ENCODE measurements at places on chromosomes 16 and 17.

DNA sequence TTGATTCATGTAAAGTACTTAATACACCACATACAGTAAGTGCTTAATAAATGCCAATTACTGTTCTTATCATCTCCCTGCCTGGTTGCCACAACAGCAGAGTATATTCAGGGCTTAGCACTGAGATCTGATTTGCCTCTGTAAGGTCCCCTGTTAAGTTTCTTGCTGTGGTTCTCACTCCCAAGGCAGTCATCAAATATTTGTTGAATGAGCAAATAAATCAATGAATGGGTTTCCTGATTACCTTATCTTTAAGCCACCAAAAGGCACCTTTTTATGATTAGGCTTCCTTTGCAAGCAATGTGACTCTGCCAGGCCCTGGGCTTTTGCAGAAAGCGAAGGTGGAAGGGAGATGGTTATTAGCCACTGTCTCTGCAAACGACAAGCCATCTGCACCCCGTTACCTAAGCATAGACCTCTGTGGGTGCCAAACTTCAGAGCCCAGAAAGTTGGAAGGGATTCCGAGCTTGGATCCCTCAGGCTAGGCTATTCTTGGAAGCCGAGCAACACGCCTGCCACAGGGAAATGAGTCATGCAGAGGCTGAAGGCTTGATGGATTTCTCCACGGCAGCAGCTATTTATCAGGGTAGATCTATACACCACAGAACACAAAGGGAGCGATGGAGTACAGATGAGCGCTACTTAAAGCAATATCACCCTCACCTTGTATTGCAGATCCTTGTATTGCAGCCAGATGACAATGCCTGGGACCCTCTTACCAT is 102.0 kb downstream of the GRIN2A start:
- DNase-seq: peak; percentile 76

DNA sequence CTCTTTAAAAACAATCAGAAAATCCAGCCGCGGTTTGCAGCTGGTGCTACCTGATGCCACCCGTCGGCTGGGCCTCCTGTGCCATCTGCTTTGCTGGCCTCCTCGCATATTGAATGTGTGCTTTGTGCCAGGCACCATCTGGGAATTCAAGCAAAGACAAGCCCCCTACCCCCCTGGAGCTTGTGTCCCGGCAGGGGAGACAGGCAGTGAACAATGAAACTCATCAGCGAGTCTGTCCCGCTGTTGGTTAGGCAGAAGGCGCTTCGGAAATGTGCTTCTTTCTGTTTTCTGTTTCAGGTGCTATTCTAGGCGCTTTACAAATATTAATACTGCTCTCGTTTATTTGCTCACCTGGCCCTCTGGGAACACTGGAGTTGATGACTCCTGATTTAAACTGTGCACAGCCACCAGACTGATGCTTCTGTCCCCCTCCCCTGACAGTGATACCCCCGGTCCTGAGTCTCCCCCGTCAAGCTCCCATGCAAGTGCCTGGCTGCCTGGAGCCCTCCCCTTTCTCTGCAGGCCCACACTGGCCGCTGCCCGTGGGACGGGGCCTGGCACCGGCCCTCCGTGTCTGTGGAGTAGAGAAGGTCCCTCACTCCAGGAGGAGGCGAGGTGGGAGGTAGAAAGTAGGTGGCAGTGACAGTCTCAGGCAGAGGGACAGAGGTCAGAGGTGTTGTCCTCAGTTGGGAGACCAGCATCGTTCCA is 126.1 kb upstream of the PLCG2 start:
- no peak for DNase-seq

- no peak for DNase-seq
Observed at GRCh38 chr17:3750926-3751325, 27.2 kb downstream of the HASPIN start.

DNA sequence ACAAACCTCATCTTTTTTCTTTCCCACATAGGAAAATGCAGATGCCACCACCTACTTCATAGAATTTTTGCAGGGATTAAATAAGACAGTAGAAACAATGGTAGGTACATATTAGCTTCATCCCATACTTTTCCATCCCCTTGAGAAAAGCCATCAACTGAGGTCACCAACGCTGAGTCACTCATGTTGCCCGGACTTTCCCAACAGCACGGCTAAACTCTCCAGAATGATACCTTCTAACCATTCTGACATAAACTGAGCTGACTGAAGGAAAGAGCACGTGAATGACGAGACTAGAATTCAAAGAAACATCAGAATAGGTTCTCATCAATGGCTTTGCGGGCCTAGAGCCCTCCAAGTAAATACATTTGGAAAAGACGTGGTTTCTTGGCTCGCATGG is 146.0 kb upstream of the RCVRN start:
- DNase-seq: no peak

DNA sequence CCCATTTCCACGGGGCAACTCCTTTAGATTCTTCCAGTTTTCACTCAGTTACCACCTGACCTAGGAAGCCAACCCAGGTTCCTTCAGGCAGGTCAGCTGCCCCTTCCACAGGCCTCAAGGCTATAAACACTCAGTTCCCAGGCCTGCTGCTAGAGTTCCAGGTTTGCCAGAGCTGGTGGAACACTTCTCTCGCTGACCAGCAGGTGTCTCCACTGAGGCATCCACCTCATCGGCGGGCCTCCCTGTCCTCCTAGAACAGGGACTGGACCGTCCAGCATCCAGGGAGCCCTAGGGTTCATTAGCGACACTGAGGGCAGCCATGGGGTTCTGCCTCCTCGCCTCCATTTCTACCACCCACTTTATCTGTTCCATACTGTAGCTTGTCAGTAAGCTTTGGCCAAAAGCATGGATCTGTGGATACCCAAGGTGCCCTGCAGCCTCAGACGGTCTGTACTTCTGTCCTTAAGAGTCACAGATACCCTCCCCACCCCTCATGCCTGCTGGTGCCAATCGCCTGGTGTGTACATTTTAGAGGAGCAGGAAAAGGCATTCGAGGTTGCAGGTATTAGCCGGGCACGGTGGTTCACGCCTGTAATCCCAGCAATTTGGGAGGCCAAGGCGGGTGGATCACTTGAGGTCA is 29.0 kb downstream of the PIMREG start:
- peak; percentile 51 for DNase-seq

DNA sequence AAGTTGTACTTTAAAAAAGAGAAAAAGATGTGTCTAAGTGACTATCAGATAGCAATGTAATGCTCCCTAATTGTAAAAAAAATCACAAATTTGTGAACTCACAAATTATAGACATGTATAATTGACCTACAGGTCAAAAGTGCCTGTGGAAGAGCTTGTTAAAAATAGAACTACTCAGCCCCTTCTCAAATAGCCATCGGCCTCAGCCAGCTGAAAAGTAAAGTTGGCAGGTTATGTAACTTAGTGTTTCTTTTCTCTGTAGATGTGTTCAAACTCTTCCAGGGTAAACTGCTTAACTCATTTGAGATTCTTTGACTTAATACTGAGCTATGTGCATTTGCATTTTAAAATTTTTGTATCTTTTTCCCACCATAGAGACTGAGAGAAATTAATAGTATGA is 13.3 kb downstream of the AKTIP start:
- DNase-seq: no peak

DNA sequence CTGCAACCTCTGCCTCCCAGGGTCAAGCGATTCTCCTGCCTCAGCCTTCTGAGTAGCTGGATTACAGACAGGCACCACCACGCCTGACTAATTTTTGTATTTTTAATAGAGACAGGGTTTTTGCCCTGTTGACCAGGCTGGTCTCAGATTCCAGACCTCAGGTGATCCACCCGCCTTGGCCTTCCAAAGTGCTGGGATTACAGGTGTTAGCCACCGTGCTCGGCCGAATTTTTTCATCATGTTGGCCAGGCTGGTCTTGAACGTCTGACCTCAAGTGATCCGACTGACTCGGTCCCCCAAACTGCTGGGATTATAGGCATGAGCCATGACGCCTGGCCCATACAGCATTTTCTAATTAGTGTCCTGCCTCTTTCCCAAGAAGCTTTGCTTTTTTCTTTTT is 52.7 kb upstream of the ADORA2B start:
- DNase-seq: no peak

- DNase-seq: no peak
Observed at GRCh38 chr17:35617505-35617904, 30.4 kb downstream of the AP2B1 start.

DNA sequence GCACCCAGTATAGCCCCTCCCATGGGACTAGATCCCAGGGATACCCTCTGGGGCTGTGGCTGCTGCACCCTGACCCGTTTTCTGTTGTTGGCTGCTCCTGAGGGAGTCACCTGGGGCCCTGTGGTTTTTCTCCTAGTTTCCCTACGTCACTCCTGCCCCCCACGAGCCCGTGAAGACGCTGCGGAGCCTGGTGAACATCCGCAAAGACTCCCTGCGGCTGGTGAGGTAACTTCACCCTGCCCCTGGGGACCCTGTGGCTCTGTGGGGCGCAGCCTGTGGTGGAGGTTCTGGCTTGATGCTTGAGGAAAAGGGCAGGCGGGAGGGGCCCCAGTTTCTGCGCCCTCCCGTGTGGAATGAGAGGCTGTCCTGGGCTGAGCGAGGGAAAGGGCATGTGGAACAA is 27.2 kb downstream of the MGRN1 start:
- DNase-seq: no peak

DNA sequence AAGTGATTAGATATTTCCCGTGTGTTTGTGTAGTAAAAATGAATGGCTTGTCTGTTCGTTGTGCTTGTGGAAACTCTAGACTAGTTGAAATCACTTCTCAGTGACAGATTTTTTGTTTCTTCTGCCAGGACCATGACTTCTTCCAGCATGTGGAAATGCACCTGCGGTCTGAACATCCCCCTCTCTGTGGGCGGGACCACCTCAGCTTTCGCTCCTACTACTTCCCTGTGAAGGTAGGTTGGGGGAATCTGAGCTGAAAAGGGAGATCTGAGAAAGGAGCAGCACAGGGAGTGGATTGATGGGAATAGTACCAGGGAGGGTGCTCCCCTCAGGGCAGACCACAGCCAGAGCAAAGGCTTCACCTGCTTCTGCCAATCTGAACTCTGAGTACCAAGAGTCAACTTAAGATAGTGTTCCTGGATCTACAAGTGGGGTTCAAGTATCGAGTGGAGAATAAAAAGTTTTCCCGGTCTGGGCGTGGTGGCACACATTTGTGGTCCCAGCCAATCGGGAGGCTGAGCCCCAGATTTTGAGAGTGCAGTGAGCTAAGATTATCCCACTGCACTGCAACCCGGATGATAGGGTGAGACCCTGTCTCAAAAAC is 47.5 kb downstream of the SF3B3 start:
- DNase-seq: no peak

- DNase-seq: no peak
Observed at GRCh38 chr16:8924214-8924613, 39.5 kb downstream of the USP7 start.

Data from stromal cell of bone marrow (primary cell).